ENCODE measurements at places on chromosomes 12 and 14.

GRCh38 chr12:71752891-71753290 lies 1.8 kb upstream of the RAB21 start:
- no peak for DNase-seq

- no peak for DNase-seq
Measured at GRCh38 chr14:31745741-31746140, 184.5 kb downstream of the NUBPL start.

DNA sequence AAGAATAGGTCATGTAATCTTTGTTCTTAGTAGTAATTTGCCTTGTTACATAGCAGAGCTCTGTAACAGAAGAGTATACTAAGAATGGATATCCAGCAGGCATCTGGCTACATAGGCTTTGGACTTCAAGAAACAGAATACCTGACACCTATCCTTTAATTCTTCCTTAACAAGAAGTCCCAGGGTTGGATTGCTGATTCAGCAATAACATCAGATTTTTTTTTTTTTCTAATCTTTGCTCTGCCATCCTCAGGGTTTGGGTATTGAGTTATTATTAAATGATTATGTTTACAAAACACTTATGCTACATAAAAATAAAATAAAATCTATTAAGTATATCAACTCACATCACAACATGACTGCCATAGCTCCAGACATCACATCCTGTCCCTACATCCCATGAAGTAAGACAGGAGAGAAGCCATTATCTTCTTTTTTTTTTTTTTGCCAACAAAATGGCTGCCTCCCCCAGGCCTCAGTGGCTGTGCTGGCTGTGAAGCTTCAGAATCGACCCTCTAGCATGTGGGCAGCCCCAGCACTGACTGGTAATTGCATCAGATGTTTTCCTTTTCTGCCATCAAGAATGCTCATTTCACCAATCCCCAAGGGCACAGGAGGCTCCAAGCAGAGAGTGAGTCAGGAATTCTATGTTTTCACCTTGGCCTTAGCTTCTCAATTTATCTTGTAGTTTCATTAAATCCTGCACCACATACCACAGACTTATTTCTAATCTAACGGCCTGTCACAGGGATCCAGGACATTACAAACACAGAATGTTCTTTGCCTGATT lies 186.2 kb downstream of the DICER1 start:
- no peak for DNase-seq

DNA sequence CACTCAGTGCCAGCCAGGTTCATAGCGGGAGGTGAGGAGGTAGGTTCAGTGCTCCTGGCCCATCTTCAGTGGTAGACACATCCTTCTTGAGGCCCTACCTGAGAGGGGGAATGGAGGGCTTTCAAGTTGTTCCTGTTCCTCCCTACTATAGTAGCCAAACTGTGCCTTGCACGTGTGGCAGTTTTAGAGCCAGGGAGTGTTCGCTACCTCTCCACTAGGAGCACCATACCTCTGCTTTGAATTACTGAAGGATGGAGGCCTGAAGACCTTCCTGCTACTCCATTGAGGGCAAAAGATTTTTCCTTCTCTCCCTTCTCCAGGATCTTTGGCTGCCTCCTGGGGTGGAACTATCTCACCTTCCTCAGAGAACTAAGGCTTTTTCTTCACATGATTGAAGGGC lies 5.9 kb upstream of the ALG10 start:
- no peak for DNase-seq

DNA sequence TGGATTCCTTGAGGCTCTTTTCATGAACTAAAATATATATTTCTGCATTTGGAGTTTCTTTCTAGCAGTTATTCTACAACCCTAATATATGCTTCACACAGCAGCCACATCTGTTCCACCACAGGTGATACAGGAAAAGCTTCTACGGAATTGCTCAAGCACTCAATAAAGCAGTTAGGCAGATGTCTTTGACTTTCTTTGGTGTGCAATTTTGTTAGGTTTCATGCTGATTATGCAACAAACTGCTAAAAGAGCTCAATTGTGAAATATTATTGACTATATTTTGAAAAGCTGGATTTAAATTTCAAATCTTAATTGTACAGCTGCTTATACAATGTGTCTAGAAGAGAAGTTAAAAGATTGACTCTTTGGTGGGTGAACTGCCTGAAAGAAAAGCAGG lies 1055.6 kb upstream of the FBXO33 start:
- DNase-seq, result no peak

DNA sequence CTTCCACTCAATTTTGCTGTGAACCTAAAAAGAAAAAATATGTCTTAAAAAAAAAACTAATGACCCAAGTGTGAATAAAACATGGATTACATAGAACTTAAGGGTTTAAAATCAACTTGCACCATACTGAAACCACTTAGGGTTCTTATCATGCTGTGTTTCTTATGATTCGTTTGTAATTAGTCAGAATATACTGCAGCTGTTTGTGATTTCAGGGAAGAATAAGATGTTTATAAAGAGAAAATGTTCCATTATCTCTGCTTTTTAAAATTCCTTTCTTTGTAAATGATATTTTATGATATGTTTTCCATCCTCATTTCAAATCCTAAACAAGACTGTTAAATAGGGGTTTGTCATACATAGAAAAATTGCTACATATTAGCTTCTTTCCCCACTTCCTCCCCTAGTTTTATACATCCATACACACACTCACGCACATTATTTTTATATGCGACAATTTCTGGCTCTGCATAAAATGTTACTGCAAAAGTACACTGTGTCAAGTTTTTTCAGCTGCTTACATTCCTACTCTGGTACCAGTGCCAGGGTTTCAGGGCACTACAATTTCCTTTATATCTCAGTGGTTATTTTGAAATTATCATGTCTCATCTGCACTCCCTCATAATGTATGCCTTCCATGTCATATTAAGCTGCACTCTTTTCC lies 275.2 kb upstream of the GARIN6 start:
- no peak for DNase-seq

- no peak for DNase-seq
Measured at GRCh38 chr12:71303199-71303598, 136.4 kb upstream of the LGR5 start.

DNA sequence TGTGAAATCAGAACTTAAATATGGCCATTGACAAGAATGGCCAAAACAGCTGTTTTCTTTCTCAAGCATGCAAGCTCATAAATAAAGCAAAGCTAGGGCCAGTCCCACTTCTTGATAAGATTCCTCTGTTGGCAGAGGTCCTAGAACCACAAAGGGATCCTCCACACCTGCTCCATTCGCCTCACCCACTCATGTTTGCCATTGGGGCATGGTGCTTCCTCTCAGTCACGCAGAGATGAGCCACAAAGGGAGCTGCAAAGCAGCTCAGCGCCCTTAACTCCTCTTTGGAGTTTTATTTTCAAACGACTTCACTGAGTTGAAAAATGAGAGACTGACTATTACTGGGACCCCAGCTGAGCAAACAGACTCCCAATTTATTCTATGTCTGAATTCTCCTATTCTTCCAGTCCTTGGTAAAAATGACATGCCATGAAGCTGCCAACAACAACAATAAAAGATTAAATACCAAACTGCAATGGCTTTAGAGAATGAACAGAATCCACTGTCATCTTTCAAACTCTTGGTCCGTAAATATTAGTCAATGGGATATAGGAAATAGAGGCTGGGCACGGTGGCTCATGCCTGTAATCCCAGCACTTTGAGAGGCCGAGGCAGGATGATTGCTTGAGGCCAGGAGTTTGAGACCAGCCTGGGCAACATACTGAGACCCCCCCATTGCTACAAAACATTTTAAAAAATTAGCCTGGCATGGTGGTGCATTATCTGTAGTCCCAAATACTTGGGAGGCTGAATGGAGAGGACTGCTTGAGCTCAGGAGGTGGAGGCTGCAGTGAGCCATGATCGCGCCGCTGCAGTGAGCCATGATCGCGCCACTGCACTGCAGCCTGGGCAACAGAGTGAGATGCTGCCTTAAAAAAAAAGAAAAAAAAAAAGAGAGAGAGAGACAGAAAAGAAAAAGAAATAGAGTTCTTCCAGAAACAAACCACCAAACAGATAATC lies 16.4 kb downstream of the MANSC1 start:
- DNase-seq, result no peak

DNA sequence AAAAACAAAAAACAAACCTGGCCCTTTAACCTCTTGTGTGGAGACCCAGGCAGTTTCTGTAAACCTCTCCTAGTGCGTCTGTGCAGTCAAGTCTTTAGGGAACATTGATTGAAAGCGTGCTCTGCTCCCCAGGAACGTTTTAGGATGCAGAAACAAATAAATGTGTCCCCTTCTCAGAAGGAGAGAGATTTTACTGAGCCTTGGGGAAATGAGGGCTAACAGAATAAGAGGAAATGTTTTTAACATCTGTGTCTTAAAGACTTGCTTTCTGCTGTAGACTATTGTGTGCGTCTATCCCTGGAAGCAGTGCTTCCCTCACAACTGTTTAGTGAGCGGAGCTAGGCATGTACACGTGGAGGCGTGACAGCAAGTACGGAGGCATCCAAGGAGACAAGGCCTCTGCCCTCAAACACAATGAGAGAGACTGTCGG lies 54.3 kb downstream of the TECPR2 start:
- DNase-seq, result no peak

DNA sequence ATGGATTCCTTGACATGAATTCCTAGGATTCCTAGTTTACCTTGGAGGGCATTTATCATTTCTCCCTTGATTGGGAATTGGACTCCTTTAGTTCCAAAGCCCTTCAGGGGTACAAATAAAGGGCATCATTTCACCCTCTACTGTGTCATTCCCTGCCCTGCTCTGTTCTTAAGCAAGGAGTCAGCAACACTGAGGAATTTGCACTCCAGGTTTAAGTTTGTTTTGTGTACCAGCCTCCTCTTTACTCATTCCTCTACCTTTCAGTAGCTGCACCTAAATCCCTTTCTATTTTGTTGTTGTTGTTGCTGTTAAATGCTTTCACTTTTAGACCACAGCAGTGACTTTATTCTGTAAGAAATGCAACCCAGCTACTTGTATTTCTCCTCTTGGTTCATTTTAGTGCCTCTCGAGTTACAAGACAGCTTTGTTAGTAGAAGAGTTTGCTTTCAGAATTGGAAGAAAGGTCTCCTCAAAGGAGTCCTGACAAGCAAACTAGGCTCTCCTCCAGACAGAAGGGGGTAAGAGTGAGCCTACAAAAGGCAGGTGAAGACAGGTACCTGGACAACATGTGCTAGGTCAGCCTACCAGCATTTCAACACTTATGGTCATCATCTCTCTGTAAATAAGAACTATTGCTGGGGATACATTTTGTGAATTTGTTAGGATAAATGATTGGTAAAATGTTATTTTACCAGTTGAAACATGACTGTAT lies 90.0 kb downstream of the RMST start:
- DNase-seq, result no peak

GRCh38 chr12:62466018-62466593 lies 520 bp upstream of the MON2 start:
- no peak for DNase-seq

DNA sequence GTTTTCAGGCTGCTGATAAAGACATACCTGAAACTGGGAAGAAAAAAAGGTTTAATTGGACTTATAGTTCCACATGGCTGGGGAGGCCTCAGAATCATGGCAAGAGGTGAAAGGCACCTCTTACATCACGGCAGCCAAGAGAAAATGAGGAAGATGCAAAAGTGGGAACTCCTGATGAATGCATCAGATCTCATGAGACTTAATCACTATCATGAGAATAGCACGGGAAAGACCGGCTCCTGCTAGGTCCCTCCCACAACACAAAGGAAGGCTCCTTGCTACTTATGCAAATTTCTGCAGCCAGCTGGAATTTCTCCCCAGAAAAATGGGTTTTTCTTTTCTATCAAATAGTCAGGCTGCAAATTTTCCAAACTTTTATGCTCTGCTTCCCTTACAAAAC lies 174.1 kb upstream of the RMST start:
- DNase-seq, result no peak

Data from activated naive CD4-positive, alpha-beta T cell (primary cell).